ENCODE measurements at places on chromosomes 1 and 21.

- no peak for DNase-seq
Observed at GRCh38 chr1:203158960-203159665, 16.5 kb downstream of the MYBPH start.

DNA sequence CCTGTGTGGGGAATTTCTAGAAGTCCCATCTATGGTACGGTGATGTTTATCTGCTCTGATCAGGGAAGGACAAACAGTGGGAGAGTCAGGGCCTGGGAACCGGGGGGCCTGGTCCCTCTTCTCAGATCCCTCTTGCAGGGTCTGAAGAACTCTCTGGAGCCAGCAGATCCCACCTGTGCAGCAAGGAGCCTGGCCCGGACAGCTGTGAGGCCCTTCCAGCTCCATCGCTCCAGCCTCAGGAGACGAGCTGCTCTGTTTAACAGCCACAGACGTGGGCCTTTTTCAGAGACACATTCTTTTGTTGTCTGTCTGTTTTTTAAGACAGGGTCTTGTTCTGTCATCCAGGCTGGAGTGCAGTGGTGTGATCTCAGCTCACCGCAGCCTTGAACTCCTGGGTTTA lies 14.5 kb downstream of the C1orf174 start:
- DNase-seq: no peak

- DNase-seq: no peak
Observed at GRCh38 chr1:214351551-214352277, 70.8 kb downstream of the SMYD2 start.

- no peak for DNase-seq
Observed at GRCh38 chr1:203086992-203087763, 1.4 kb upstream of the MYOG start.

- DNase-seq: peak; percentile 5
Observed at GRCh38 chr1:231983588-231984193, 357.1 kb downstream of the DISC1 start.

DNA sequence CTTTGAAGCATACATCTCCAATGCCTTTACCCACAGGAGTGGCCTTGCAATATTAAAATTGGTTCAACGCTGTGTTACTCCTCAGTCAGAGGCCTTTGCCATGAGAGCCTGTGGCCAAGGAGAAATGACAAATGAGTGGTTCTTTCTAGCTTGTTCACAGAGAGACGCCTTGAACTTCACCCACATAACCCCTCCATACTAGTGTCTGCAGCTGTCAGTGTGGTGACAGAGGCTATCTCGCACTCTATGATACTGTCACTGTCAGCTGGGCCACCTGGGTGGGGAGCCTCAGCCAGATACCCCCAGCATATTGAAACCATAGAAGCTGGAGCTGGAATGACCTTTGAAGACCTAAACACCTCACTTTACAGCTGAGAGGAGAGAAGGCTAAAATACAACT lies 57.4 kb upstream of the LBR start:
- no peak for DNase-seq

GRCh38 chr1:40476924-40477677 lies at the start of gene ZFP69:
ZFP69 (plus strand) TSS chr1:40477290; CDS start chr1:40479362, 2,072 bp downstream.
- DNase-seq: peak; percentile 84

DNA sequence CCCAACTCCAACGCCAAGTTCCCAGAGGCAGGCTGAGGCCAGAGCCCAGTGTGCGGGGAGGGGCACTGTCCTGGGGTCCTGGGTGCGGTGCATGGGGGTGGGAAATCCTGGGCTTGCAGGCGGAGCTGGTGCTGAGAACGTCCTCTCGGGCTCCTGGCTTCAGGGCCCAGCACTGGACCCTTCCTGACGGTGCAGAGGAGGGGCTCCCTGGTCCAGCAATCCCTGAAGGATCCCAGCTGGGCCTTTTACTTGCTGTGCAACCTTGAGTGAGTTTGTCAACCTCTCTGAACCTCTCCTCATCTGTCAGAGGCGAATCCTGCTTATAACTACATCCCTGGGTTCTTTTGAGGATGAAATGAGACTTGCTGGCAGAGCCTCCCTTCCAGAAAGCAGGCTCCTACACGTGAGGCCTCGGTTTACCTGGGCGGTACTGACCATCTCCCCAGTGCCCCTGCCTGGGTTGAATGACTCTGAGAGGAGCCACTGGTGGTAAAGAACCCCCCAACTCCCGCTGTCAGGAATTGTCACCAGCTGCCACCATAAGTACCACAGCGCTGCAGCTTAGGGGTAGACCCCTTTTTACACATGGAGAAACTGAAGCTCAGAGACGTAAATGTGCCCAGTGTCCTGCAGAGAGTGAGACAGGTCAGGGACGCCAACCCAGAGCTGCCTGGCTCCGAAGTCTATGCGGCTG lies 77.3 kb downstream of the DHRS3 start:
- DNase-seq: no peak

- no peak for DNase-seq
Observed at GRCh38 chr1:200739702-200740570, 1.2 kb downstream of the CAMSAP2 start.

- DNase-seq: no peak
Observed at GRCh38 chr1:11301601-11302000, 28.6 kb downstream of the UBIAD1 start.

DNA sequence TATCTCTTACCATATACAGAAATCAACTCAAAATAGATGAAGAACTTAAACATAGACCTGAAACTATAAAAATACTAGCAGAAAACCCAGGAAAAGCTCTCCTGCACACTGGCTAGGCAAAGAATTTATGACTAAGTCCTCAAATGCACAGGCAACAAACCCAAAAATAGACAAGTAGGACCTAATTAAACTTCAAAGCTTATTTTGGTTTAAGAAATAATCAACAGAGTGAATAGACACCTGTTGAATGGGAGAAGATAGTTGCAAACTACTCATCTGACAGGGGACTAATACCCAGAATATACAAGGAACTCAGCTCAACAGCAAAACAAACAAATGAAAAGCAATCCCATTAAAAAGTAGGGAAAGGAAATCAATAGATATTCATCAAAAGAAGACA lies 40.7 kb downstream of the WARS2 start:
- no peak for DNase-seq

- DNase-seq: peak; percentile 33
Observed at GRCh38 chr1:28190996-28191645, 14.6 kb upstream of the PTAFR start.

All from suppressor macrophage treated with lipopolysaccharide for 1 hour (primary cell).